ENCODE measurements at places on chromosomes 13 and 19. TPM values are rescaled to one million over a fixed set of nuclear protein-coding genes. Genes with fewer than 3 reads are reported as not detected.
A peak's percentile ranks its signal among the peaks of the same experiment; 100 is the strongest.

GRCh38 chr13:39415008-39415802 is 187.8 kb downstream of the LHFPL6 start:
- peak overlapping the region; percentile 65 for H3K27ac ChIP-seq
- peaks cover 20% of the 10 kb centered on the region for H3K4me1 ChIP-seq
- H3K36me3 ChIP-seq = no peaks in the 10 kb centered on the region
- no peaks in the 10 kb centered on the region for H3K27me3 ChIP-seq

DNA sequence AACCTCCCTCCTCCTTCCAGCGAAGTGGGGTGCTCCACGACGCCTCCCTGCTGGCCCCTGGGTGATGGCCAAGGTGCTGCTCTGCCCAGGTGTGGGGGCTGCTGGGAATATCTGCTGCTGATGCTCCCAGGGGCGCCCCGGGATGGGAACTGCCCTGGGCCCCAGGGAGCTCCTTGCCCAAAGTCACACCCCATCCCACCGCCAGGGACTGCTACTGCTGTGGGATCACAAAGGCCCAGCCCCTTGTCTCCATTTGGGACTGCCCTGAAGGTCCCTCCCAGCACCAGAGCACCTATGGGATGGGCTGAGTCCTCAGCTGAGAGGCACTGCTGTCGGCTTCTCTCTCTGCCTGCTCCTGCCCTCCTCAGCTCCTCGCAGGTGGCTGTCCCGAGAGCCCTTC is 19.0 kb downstream of the CHST8 start:
- no peaks in the 10 kb centered on the region for H3K36me3 ChIP-seq
- DNase-seq = no peak
- no peak overlapping the region for H3K4me3 ChIP-seq
- H3K27me3 ChIP-seq = peaks cover 8% of the 10 kb centered on the region
- H3K4me1 ChIP-seq = no peaks in the 10 kb centered on the region

DNA sequence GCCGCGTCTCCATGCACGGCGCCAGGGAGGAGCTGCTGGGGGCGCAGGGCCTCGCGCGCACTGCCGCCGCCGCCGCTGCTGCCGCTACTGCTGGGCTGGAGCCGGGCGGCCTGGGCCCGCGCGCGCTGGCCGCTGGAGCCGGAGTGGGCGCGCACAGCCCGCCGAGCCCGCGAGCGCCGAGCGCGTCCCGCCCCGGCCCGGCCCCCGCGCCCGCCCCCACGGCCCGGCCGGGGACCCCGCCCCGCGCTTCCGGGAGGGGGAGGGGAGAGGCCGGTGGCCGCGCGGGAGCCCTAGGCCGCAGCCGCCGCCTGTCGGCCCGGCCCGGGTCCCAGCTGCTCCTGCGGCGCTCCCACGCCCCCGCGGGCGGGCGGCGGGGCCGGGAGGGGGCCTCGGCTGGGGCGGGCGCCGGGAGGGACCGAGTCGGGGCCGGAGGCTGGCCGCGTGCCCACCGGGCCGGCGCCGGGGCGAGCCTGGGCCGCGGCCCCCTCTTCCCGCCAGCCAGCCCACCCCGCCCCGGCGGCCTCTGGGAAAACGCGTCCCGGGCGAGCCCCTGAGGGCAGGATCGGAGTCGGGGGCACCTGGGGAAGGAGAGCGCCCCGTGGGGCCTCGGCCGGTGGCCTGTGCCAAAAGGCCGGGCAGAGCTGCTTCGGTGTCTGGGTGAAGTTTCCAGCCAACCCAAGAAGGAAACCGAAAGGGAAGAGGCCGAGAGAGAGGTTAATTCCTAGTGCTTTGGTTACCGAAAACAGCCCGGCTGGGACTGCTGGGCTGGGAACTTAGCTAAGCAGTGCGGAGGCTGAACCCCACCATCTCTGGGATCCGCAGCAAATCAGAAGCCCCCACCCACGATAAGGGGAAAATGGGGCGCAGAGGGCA is at the start of gene STK24:
Gene STK24, minus strand, starts transcription at position 145 of the 873 bp plus-strand sequence. CDS start 321 bp downstream, outside the sequence.
- peaks cover 33% of the 10 kb centered on the region for H3K4me1 ChIP-seq
- no peaks in the 10 kb centered on the region for H3K27me3 ChIP-seq
- H3K36me3 ChIP-seq = no peaks in the 10 kb centered on the region
- H3K4me3 ChIP-seq = peak within 1 kb of the TSS; percentile 81
- DNase-seq = peak; percentile 93
- peak within 1 kb of the TSS; percentile 100 for H3K27ac ChIP-seq

Gene MUC16
- total RNA-seq = not detected

Measured in muscle of leg (tissue), 16 donors.